ENCODE measurements at places on chromosomes 4 and X. TPM values are rescaled to one million over a fixed set of nuclear protein-coding genes. Genes with fewer than 3 reads are reported as not detected.

NAT8L gene
- 0.62 TPM for total RNA-seq

MAGEB16 gene
- total RNA-seq: not detected

F11 gene
- total RNA-seq: not detected

ATOH1 gene
- 0.06 TPM for total RNA-seq

ARR3 gene
- not detected for total RNA-seq

DNA sequence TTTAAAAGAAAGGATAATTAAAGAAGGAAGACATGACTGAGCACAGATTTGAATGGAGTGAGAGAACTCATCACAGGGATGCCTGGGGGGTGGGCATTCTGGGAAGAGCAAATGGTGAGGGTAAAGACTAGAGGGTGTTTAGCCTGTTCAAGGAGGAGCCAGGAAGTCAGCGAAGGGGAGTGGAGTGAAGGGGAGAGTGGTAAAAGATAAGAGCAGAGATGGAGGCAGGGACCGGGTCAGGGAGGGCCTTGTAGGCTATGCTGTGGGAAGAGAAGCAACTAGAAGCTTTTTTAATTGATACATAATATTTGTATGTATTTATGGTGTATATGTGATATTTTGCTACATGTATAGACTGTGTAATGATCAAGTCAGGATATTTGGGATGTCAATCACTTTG is 2.2 kb upstream of the VGLL1 start:
- no peak for DNase-seq

GRCh38 chr4:39928538-39928937 is 49.2 kb downstream of the PDS5A start:
- DNase-seq: no peak

- no peak for DNase-seq
Measured at GRCh38 chr4:169259271-169259670, 11.5 kb downstream of the SH3RF1 start.

- DNase-seq: peak; percentile 53
Measured at GRCh38 chr4:173317004-173317403, 17.2 kb downstream of the HMGB2 start.

- DNase-seq: peak; percentile 72
Measured at GRCh38 chr4:84378983-84379382, 120.1 kb downstream of the NKX6-1 start.

GRCh38 chr4:10200869-10201268 is 84.3 kb upstream of the WDR1 start:
- no peak for DNase-seq

DNA sequence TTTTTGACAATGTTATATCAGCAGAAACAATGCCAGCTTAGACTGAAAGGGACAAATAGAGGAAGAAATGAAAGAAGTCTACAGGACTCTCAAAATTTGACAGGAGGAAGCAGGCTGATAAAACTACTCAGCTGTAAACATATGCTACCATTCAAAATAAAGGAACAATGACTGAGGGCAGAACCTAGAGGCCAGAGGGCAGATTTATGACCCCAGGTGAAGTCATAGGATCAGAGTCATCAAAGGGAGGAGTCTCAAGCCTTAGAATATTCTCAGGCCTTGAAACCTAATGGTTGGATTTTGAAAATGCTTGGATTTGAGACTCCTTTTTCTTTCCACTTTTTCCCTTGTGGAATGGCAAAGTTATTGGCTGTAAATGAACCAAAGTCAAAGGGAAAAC is 17.0 kb upstream of the SYTL5 start:
- DNase-seq: no peak

DNA sequence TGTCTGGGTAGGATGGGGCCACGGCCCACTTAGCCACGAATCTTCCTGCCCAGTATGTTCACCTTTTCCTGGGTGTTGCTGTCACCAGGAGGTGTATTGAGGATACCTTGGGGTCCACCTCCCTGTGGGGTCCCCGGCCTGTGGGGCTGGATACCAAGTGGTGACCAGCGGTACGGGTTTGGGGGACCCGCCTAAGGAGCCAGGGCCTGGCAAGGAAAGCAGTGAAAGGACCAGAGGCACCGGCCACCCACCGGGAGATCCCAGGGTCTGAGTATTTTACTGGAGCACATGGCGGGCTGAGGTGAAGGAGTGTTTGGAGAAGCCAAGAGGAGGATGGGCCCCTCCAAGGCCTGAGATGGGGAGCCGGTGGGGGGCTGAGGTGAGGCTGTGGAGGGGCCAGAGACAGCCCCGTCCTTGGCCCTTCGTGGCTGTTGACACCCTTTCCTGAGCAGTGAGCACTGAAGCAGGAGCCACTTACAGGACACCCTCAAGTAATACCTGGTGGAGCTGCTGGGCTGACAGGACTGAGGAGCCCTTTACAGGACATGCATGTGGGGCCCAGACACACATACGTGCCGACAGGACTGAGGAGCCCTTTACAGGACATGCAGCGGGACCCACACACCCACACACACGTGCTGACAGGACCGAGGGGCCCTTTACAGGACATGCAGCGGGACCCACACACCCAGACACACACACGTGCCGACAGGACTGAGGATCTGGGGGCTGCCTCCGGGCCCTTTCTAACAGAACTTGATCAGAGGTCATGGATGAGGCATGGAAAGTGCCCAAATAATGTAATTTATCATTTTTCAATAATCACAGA is 38.4 kb downstream of the TMEM271 start:
- no peak for DNase-seq

DNA sequence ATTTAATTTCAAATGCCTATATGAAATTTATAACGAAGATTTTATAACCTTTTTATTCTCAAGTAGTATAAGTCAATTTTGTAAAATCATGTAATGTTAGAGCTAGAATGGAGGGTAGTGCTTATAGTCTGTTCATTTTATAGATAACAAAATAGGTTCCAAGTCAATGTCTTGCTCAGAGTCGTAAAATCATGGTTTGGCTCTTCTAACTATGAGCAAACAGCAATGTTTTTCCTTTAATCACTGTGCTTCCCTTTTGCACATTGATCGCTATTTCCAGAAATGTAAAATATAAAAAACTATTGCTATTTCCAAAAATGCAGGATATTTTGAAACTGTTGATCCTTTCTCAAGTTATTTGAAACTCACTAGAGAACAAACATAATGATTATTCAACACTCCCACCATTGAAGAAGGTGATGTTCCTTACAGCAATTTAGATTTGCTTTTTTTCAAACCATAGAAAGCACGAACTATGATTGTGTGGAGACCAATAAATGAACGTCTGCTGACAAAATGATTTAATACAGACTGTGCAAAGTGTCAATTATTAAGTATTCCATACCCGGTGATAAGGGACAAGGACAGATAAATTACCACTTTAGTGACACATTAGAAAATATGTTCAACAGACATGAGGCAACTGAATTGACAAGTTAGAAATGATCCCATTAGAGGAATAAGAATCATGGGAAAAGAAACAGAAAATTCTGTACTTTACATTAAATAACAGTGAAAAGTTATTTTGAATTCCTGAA is 412.1 kb upstream of the TECRL start:
- no peak for DNase-seq

DNA sequence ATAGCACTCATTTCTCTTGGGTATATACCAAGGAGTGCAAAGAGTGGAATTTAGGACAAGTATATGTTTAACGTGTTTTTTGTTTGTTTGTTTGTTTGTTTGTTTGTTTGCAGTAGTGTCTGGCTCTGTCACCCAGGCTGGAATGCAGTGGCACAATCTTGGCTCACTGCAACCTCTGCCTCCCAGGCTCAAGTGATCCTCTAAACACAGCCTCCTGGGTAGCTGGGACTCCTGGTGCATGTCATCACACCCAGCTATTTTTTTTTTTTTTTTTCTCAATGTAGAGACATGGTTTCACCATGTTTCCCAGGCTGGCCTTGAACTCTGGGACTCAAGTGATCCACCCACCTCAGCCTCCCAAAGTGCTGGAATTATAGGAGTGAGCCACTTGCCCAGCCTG is 50.4 kb downstream of the SLC9A6 start:
- DNase-seq: no peak
